ENCODE measurements at places on chromosomes 12 and 14.

DNA sequence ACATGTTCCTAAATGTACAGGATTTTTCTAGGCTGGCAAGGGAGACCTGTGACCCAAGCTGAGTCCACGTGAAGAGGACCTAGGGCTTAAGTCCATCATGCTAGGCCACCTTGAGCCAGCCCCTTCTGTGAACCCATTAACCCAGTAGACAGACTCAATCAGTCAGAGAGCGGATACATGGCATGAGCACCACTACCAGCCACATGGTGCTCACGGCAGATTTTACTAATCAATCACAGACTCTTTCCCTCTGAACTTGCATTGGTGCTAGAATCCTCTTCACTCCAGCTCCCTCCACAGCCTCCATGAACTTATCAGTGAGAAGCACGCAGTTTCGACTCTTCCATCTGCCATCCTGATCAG, 9.0 kb downstream of the PHETA1 start:
- no peak for DNase-seq

GRCh38 chr12:94429191-94429590, 30.5 kb downstream of the CEP83 start:
- no peak for DNase-seq

GRCh38 chr14:60245380-60246177, 3.4 kb upstream of the PPM1A start:
- peak; percentile 8 for DNase-seq

- no peak for DNase-seq
These were observed 10.5 kb downstream of the KRT2 start for GRCh38 chr12:52641468-52641867.

DNA sequence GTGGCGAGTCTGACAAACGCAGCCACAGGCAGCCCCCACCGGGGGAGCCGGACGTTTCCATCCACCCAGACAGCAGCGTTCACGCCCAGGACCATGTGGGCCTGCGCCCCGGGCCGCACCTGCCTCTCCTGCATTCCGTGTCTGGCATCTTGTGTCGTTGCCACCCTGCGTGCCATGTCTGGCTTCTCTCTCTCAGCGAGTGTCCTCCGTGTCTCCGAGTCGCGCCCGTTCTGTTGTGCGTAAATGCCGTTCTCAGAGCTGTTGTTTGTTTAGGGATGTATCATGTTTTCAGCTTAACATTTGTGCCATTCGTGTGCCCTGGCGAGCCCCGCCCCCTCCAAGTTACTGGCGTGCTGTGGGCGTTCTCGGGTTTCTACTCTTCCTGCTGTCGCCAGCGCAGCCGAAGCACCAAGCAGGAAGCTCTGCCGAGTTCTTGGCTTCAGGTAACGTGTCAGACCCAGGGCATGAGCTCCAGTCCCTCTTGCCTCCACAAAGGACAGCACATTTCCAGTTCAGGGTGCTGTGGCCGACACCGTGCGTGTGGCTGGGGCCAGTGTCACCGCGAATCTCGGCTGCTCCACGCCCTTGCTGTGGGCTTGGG, 34.6 kb downstream of the NOC4L start:
- no peak for DNase-seq

DNA sequence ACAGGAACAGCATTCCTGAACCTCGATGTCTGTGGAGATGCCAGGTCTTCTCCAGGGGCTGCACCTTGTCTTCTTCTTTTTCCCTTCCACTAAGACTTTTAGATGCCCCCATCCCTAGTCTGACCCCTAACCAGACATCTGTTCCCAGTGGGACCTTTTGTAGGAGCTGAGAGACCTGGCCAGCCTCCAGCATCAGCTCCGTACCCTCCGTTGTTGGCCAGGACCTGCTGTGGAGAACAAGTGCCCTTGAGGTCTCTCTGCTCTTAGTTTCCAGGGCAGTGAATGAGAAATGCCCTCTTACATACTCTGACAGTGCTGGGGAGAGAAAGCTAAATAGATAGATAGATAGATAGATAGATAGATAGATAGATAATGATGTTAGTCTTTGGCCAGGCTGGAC, 16.8 kb upstream of the SDR39U1 start:
- DNase-seq, result no peak

DNA sequence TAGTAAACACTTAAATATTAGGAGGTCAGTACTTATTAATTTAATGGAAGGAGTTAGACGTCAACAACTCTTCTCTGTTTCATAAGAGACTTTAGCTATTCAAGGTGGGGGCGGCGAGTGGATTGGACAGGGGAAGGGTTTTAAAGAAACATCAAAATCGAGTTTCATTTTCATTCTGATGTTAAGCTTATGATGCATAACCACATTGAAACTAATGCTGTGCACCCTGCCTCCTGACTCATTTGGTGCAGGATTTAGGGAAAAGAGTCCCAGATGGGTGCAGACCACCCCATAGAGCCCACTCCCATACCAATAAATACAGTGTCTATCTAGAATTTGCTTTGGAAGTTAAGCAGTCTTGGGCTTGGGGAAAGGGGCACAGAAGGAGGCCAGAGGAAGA, 7.4 kb downstream of the ZBTB39 start:
- DNase-seq, result no peak

DNA sequence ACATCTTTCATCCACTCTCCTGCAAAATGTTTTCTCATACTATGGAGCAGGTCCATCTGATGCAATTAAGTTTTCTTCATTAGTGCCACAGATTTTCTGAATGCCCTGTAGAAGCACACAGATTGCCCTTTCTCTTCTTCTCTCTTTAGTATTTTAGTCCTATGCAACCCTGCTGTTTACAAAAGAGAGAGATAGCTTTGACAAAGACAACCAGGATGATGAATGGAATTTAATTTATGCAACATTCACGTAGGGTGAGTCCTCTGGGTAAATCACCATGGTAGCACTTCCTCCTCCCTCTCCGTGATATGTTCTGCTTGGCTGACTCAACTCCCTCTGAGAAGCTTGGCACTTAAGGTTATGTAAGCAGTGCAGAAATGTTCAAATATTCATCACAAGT, 400.9 kb upstream of the PDE3A start:
- DNase-seq, result no peak

GRCh38 chr12:65634061-65634460, 190.2 kb upstream of the HMGA2 start:
- DNase-seq, result no peak

DNA sequence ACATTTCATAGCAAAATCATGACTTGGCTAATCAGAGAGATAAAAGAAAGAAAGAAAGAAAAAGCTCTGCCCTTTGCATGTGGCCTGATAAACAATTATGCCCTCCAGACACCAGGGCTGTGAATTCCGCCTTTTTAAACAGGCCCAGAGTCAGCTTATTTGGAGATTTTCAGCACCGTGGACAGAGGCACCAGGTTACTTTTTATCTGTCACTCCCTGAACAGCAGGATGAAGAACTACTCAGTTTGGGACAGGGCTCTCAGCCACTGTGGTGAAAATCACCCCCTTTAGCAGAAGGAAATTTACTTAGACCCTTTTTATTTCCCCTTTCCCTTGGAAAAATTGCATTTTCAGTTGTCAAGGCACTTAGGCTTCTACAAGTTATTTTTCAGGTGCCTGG, 359.9 kb downstream of the NRXN3 start:
- DNase-seq, result peak; percentile 10

GRCh38 chr12:124213666-124214347, 81.1 kb upstream of the RFLNA start:
- no peak for DNase-seq

- no peak for DNase-seq
These were observed 151.1 kb downstream of the DPF3 start for GRCh38 chr14:72742838-72743195.

- DNase-seq, result no peak
These were observed 43.1 kb upstream of the LTA4H start for GRCh38 chr12:96078231-96079135.

GRCh38 chr12:132014915-132015280, 65.2 kb downstream of the EP400 start:
- DNase-seq, result no peak

- DNase-seq, result no peak
These were observed 309.1 kb upstream of the NAV3 start for GRCh38 chr12:77521508-77522115.

- DNase-seq, result no peak
These were observed 739 bp upstream of the PAX9 start for GRCh38 chr14:36660736-36661505.

- DNase-seq, result no peak
These were observed 17.9 kb upstream of the DCAF5 start for GRCh38 chr14:69170839-69171238.

- DNase-seq, result no peak
These were observed 220.5 kb downstream of the SEC23A start for GRCh38 chr14:38882533-38882932.

DNA sequence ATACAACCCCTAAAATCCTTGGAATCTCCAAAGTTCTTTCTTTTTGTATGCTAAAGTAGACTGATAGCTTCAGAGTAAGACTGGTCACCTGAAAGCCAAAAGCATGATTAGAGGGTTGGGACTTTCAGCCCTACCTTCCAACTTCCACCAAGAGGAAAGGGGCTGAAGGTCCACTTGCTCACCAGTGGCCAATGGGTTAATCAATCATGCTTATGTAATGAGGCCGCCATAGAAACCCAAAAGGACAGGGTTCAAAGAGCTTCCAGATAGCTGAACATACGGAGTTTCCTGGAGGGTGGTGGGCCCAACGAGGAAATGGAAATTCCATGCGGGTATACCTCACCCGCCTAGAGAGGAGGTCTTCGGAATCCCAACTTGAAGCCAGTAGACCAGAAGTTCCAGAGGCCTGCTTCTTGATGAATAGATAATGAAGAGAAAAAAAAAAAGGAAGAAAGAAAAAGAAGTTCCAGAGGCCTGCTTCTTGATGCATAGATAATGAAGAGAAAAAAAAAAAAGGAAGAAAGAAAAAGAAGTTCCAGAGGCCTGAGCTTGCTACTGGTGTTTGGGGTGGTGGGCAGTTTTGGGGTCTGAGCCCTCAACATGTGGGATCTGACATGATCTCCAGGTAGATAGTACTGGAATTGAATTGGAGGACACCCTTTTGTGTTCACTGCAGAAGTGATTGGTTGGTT, 11.2 kb upstream of the BTG1 start:
- DNase-seq, result no peak

DNA sequence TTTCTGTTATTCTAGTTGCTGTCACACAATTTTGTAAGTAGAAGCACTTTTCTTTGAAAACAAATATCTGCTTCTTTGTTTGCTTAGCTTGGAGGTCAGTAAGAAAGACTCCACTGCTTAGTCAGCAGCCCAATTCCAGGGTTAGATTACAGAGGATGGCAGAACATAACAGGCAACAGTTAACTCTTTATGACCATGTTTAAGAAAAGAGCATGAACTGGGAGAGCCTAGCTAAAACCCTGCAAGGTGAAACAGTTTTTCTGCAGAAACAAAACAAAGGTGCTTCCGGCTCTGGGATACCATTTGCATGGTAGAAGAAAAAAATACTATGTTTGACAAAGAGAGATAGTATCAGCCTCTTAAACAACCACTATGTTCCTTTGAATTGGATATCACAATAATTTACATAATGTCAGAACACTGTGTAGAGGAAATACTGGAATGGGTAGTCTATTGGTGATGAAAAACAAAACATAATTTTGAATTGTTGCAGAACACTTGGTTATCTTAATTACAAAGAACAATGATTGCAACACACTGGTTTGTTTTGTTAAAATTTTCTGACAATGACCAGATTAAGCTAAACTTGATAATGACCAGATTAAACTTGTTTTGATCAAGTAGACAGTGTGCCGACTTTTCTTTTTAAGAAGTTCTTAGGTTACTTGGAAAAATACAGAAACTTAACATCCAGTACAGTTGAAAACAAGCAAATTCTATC, 22.4 kb upstream of the PPM1H start:
- DNase-seq, result no peak

GRCh38 chr12:74790931-74791330, 253.3 kb downstream of the ATXN7L3B start:
- no peak for DNase-seq

Measured in K562 (cell line).